ENCODE measurements at places on chromosomes 16 and 17.

- DNase-seq = no peak
Observed at GRCh38 chr16:77995843-77996455, 26.4 kb upstream of the CLEC3A start.

- no peak for DNase-seq
Observed at GRCh38 chr17:58279736-58280479, 827 bp downstream of the MPO start.

- DNase-seq = peak; percentile 31
Observed at GRCh38 chr16:5412731-5413130, 315.1 kb upstream of the EEF2KMT start.

- DNase-seq = peak; percentile 68
Observed at GRCh38 chr17:74749279-74750038, 1.0 kb downstream of the NHERF1 start.

- DNase-seq = no peak
Observed at GRCh38 chr17:16880843-16881230, 91.1 kb downstream of the TNFRSF13B start.

DNA sequence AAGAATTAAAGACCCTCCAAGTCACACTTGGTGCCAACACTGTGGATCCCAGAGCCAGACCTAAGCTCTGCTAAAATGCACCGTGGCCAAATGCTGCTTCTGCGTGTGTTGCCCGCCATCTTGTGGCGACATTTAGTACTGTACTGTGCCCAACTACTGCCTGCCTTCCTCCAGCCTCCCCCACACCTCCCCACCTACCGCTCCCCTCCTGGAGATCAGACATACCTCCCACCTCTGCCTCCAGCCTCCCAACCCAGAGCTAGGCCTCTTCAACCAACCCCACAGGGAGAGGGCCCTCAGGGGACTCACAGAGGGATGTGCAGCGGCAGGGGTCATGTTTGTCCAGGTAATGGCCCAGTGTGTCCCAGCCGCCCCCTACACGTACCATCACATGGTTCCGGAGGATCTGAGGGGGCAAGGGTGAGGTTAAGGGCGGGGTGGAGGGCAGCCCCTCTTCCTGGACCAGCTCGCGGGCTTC is 5.5 kb downstream of the GAS2L2 start:
- DNase-seq = peak; percentile 64

DNA sequence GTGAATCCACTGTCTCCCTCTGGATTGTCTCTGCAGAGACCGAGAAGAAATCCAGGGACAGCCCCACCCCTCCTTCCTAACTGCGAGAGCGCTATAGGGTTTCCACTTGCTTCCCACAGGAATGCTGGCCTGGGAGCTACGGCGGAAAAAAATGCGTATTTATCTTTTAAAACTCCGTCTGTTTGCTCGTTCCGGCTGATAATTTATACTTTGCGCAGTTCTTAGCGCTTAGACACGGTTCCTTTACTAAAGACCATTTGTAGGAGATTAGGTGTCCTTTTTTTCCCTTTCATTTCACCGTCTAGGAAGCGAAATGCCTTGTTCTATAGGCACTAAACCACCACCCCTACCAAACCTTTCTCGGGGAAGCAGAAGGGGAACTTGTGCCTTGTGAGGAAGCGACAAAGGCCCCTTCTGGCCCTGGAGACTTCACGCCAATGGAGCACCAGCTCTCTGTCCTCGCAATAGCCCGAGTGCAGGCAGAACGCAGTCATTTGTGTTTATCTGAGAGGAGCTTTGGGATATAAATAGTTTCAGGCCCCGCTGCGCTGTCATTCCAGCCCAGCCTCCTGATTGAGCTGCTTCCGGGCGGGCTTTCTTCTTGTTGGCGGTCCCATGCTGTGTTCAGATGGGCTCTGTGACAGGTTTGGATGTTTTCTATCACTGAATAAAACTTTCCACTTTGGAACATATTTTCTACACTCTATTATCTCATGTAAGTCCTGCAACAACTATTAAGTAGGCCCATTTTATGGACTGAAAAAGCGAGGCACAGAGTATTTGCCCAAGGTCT is 791 bp upstream of the SUPT4H1 start:
- peak; percentile 59 for DNase-seq

GRCh38 chr16:11328172-11329070 is 16.8 kb upstream of the RMI2 start:
- peak; percentile 95 for DNase-seq

- DNase-seq = peak; percentile 41
Observed at GRCh38 chr16:11743308-11744074, 834 bp upstream of the TXNDC11 start.

- no peak for DNase-seq
Observed at GRCh38 chr17:17403899-17404576, 72.8 kb upstream of the MED9 start.

DNA sequence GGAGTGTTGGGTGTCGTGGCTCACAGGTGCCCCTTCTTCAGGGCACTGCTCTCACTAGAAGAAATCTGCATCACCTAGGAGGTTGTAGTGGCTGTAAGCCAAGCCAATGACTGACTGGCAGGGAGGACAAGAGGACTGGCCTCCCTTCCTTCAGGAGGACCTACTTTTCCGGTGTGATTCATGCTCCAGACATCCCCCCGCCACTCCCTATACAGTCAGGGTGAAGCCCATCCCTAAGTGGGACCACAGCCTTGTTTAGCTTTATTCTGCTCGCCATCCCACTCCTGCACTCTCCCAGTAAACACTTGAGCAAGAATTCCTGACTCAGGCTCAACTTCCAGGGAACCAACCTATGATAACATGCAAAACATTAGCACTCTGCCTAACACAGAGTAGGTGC is 67.0 kb downstream of the PLCG2 start:
- DNase-seq = peak; percentile 65
